ENCODE measurements at places on chromosomes 6 and 20.

GRCh38 chr6:30721198-30722024 is 1.3 kb downstream of the TUBB start:
- peak; percentile 93 for DNase-seq

- DNase-seq, result peak; percentile 23
These were observed 64.3 kb downstream of the MRPL14 start for GRCh38 chr6:44062771-44063560.

- no peak for DNase-seq
These were observed 5.6 kb downstream of the ARID1B start for GRCh38 chr6:156782691-156783320.

DNA sequence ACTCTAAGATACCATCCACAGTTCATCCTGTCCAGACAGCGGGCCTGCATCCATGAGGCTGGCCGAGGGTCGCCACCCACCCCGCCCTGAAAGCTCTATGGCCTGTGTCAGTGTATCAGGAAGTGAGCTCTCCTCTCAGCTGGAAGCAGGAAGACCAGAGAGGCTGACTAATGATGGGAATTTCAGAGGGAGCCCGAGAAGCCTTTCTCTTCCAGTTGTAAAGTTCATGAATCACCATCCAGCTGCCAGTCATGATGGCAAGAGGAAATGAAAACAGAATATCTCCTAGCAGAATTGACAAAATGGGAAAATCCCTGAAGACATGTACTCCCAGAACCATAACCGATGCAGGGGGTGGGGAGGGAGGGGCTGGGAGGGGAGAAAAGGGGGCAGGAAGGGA is 109.6 kb upstream of the RPS6KA2 start:
- DNase-seq, result no peak

GRCh38 chr6:165679326-165679725 is 16.3 kb upstream of the PDE10A start:
- DNase-seq, result no peak

DNA sequence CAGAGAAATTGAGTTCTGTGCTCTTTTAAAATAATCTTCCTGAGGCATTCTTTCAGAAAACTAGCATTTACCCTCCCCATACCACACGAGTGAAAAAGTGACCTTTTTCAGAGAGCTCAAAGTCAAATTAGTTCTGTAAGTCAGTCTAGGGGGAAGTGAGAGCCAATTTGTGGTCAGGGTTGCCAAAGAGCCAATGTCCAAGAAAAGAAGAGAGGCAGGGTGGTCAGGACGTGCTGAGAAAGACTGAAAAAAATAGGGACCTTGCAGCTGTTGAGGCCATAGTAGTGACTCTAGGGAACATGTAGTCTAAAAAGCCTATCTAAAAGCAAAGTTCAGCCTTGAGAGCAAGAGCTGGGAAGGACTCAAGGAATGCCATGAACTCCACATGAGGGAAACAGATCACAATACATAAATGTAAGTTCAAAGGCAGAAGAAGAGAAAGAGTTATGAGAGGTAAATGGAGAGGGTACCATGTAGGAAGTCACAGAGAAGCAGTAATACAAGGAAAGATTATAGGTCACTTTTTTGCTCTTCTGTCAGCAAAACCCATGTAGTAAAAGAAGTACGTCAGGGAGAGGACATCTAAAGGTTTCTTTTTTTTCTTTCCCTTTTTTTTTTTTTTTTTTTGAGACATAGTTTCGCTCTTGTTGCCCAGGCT is 565.1 kb upstream of the FLRT3 start:
- DNase-seq, result no peak

GRCh38 chr6:51339728-51340127 is 521.1 kb downstream of the TFAP2B start:
- DNase-seq, result no peak

Measured in CD4-positive, alpha-beta T cell treated with Interferon alpha-2 for 1 hour (primary cell).